ENCODE measurements at places on chromosomes 6 and 20.

- no peak for DNase-seq
These were observed 92.4 kb downstream of the SCML4 start for GRCh38 chr6:107731422-107732319.

GRCh38 chr6:111430605-111431376, 52.2 kb downstream of the REV3L start:
- DNase-seq = no peak

GRCh38 chr6:115004982-115005381, 662.2 kb upstream of the HS3ST5 start:
- DNase-seq = no peak

- DNase-seq = no peak
These were observed 508.1 kb upstream of the BTBD3 start for GRCh38 chr20:11409561-11409960.

DNA sequence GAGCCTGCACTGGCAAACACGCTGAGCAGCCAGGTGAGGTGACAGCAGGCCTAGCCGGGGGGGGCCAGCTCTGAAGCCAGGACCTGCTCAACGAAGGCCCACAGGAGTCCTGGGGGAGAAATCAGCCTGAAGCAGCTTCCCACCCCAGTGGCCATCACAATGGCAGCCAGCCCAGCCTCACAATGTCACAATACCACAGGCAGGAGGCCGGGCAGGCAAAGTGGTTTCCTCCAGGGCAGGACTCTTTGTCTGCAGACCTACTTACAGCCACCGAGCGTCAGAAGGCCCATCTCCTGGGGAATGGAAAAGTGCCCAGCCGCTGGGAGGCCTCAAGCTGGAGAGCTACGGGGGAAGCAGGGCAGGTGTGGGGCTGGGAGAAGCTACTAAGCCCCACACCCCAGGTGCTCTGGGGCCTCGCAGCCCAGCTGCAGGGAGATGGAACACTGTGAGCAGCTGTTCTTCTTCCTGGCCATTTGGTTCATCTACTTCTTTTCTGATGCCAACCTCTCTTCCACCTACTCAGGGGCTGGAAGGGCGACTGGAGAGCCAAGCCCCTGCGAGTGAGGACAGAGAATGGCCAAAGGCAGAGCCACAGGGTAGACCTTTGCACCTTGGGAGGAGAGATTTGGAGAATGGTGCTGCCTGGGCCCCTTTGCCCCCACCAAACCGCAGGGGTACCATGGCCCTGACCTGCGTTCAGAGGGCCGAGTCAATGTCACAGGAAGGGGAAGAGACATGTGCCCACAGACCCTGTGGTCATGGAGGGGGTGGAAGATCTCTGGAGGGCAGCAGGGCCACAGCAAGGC, 22.3 kb upstream of the AVP start:
- DNase-seq = no peak

- no peak for DNase-seq
These were observed 103.6 kb downstream of the JPH2 start for GRCh38 chr20:44083220-44083933.
